ENCODE measurements at places on chromosomes 3 and 15.

DNA sequence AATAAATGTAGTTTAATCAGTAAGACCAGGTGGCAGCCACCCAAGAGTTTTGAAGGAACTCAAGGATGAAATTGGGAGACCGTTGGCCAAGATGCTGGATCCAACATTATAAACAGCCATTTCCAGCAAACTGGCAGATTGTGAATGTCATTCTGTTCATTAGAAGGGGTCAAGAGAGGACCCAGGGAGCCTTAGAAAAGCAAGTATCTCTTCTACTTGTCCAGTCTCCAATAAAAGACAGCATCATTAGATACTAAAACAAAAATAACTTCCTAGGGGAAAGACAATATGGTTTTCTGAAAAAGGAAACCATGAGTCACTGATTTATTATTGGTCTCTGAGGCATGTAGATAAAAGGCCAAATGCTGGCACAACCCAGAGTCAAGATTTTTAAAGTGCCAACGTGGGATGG, 67.9 kb downstream of the GADL1 start:
- DNase-seq = no peak

- DNase-seq = no peak
Measured at GRCh38 chr15:60389261-60390077, 8.3 kb downstream of the ANXA2 start.

DNA sequence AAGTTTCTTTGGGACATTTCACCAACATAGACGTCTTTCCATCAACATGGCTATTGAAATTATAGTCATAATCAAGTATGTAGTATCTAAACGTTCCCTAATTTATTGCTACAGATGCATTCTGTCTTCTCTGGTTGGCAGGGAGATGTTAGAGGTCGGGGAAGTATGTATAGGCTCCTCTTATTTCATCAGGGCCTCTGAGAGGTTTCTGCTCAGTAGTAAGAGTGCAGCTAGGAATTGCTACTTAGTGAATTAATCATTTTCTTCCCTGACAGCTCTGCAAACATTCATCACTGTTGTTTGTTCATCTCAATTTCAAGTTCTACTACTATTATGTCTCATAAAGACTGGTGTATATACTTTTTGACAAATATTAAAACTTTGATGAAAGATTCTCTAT, 309.7 kb upstream of the NR2F2 start:
- DNase-seq = no peak

DNA sequence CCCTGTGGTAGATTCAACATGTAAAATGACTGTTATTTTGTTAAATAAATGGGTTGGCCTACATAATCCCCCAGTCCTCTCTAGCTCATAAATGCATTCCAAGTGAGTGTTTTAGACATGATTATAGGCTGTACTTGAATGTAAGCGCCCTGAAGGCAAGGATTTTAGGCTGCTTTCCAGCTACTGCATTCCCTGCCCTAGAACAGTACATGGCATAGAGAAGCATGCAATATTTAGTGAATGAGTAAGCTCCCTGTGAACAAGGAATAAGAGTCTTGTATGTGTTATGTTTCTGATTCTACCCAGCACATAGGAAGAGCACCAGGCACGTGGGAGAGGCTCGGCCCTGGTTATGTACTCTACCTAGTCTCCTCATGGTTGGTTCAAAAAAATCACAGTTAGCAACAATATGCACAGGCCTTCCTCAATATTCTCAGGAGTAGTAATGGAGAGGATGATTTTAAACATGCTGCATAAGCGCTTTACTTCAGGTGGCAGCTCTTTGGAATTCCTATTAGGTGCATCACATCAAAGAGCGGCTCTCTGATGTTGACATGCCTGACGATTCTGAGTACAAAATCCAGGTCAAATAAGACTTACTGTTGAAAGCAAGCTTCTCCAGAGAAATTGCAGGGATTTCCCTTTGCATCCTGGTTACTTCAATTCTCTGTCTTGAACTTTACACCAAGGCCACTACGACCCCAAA, 456.6 kb downstream of the MAGI1 start:
- DNase-seq = no peak

DNA sequence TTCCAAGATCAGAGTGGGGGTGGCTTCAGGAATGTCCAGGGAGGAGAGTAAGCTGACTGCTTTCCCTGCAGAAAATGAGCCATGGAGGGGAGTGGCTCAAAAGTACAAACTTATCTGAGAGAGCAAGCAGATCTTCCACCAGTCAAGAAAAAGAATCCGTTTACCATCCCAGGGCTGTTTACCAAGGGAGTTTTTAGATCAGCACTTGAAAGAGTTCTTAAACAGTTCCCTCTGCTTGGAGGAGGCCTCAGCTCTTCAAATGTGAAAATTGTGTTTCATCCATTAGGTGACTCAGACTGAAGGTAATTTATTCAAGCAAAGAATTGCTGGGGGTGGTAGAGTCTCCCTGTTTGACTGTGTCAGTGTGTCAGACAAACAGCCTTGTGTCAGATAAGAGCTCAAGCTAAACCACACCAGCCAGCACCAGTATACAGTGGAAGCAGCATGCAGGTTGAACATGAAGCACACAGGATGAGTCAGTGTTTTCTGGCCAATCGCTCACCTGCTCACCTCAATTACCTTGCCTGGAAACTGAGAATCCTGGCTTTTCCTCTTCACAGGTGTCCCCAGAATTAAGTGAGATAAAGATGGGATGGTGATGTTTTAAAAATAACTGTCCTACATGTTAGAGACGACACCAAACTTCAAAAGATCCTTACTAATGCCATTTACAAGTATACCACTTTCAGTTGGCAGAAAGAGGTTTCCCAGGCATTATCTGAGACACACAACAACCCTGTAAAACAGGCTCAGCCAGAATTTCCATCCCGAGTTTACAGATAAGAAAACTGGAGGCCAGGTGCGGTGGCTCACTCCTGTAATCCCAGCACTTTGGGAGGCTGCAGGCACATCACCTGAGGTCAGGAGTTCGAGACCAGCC, 21.7 kb downstream of the SH3BP5 start:
- DNase-seq = peak; percentile 30

DNA sequence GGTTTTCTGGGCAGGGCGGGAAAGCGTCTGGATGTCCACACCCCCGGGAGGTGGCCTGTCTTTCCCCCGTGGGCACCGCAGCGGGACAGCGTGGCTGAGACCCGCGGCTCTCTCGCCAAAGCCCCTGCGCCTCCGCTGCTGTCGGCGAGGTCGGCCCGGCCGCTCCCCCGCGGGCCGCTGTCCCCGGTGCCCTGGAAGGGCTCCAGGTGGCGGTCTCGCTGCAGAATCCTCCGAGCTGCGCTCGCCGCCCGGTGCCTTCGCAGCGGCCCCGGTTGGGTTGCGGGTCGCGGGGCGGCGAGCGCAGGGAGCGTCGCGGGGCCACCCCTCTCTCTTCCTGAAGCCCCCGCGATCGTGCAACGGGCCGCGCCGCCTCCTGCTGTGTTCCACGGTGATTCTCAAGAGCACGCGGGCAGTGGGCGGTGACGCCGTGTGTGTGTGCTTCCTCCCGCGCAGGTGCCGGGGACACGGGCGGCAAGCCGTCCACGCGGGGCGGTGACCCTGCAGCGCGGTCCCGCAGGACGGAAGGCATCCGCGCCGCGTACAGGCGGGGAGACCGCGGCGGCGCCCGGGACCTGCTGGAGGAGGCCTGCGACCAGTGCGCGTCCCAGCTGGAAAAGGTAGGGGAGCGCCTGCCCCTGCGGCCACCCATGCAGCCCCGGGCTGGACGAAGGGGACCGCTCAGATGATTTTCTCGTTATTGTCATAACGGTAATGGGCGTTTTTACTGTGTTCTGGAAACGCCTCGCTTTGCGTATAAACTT, 54.4 kb downstream of the LRRK1 start:
- no peak for DNase-seq

- no peak for DNase-seq
Measured at GRCh38 chr3:188306435-188307005, 152.6 kb downstream of the LPP start.

DNA sequence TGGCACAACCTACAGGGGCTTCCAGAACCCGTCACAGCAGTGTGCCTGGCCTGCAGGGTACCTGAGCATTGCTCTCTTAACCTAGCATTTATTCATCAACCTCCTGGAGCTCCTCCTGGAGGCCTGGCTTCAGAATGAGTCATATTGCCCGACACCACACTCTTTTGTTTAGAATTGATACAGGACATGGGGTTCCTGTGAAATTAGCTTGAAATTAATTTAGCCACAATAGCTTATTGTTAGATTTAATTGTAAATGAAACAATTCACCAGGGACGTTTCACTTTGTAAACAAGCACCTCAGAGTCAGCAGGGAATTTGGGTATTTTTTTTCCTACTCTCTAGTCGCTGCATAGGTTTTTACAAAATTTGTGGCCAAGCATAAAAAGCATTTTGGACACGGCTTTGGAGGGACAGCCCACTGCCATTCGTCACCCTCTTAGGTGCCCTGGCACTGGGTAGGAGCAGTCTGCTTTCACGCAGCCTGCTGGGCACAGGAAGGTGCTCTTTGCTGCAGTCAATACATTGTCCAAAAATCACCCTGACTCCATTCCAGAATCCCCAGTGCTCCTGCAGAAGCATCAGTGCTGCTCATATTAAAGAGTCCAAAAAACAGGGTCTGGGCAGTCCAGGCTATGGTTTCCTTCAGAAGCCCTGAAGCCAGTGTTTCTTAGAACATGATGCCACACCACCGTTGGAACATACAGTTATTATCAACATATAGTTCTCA, 60.8 kb upstream of the MEF2A start:
- no peak for DNase-seq

Data from activated T-helper 1 cell treated with anti-CD3 and anti-CD28 coated beads, Interleukin-2, amount 50 U/mL, for 16 hours (primary cell).